ENCODE measurements at places on chromosomes 2 and 18.

GRCh38 chr18:31680831-31681568 lies 3.4 kb downstream of the B4GALT6 start:
- peak; percentile 43 for DNase-seq

DNA sequence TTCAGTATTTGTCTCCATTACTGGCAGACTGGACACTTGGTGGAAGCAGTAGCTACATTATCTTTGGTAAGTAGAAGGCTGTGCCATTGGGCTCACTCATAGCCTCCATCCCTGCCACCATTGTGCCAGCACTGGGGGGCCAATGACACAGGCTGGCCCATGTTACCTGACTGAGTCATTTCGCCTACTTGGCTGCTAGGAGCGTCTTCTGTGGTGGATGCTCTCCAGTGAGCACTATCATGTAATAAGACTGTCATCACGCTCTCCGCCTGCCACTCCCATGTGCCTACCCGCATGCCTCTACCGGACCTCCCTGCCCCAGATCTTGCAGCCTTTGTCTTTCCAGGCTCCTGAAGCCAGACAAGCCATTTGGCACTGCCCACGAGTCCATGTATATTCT lies 56.2 kb downstream of the LONRF2 start:
- DNase-seq, result no peak

GRCh38 chr2:195563857-195564512 lies 93.0 kb upstream of the SLC39A10 start:
- DNase-seq, result no peak

GRCh38 chr18:63971320-63972001 lies 1.6 kb downstream of the SERPINB8 start:
- DNase-seq, result peak; percentile 60

- no peak for DNase-seq
Observed at GRCh38 chr2:32732120-32732519, 104.3 kb downstream of the TTC27 start.

- DNase-seq, result no peak
Observed at GRCh38 chr2:218060950-218061660, 7.9 kb upstream of the RUFY4 start.

GRCh38 chr18:51946946-51947345 lies 393.1 kb upstream of the DCC start:
- no peak for DNase-seq

- no peak for DNase-seq
Observed at GRCh38 chr18:64234321-64234720, 85.4 kb upstream of the LINC00305 start.

- no peak for DNase-seq
Observed at GRCh38 chr2:31322371-31322770, 88.4 kb downstream of the EHD3 start.

DNA sequence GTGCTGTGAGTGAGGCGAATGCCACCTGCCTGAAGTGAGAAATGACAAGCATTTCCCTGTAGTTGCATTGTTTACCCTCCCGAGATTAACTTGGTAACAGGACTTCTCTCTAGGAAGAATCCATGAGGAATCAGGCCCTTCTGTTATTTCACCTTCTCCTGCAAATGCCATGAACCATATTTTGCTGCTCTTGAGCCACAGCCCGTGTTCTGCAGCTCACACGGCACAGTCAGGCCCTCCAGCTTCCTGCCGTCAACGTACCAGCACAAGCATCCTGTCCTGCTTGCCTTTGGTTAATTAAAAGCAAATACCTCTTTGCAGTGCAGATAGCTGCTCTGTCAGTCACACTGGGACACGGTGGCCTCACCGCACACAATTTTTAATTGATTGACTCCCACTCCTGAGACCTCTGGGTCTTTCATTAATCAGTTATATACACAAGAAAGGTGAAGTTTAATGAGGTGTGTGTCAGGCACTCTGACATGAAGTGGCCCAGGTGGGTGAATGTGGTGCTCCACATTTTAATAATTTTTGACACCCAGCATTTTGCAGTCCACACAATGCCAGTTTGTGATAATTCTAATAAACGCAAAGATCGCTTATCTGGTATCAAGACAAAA lies 95.3 kb upstream of the ASB18 start:
- no peak for DNase-seq

DNA sequence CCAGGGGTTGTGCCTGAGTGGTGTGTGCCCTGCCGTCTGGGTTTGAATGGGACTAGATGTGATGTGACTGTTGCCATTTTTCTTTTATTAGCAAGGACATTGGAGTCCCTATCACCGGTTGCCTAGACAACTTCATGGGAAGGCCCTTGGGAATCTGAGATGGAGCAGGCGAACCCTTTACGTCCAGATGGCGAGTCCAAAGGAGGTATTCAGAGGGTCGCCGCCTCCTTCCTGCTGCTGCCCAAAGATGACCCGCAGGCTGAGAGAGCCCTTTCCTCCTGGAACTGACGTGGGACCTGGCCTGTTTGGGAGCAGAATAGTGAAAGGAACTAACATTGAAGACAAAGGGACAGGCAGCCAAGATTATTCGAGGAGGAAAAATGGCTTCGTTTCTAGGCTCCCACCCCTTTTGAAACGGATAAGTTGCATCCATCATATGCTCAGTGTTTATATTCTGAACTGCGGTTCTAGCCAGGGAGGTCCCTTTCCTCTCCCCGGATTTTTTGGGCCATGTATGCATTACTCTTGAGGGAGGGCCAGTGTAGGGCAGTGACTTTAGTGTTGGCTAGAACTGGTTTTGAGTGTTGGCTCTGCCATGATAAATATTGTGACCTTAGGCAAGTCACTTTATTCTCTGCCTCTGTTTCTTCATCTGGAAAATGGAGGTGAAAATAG lies 673 bp downstream of the CENPO start:
- DNase-seq, result peak; percentile 75

GRCh38 chr2:201263779-201264178 lies 3.4 kb downstream of the CASP8 start:
- no peak for DNase-seq

GRCh38 chr2:122528958-122529705 lies 773.7 kb downstream of the TSN start:
- DNase-seq, result no peak

- DNase-seq, result peak; percentile 70
Observed at GRCh38 chr2:201882353-201883090, 76.2 kb downstream of the CDK15 start.

DNA sequence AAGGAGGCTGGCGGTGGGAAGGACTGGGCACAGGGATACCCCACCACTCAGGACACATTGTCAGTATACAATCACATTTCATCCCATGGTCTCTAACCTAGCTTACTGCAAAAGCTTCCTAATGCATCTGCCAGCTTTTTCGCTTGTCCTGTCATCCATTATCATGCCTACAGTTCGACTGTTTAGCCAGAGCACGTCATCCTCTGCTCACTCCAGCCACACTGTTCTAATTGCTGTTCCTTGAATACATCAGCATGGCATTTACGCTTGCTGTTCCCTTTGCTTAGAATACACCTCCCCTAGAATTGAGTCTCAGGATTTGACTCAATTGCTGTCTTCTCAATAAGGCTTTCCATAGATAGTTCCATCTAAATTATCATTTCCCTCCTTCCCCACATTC lies 166.3 kb downstream of the CCDC148 start:
- no peak for DNase-seq

- DNase-seq, result no peak
Observed at GRCh38 chr18:66511289-66511688, 92.6 kb downstream of the CDH19 start.

DNA sequence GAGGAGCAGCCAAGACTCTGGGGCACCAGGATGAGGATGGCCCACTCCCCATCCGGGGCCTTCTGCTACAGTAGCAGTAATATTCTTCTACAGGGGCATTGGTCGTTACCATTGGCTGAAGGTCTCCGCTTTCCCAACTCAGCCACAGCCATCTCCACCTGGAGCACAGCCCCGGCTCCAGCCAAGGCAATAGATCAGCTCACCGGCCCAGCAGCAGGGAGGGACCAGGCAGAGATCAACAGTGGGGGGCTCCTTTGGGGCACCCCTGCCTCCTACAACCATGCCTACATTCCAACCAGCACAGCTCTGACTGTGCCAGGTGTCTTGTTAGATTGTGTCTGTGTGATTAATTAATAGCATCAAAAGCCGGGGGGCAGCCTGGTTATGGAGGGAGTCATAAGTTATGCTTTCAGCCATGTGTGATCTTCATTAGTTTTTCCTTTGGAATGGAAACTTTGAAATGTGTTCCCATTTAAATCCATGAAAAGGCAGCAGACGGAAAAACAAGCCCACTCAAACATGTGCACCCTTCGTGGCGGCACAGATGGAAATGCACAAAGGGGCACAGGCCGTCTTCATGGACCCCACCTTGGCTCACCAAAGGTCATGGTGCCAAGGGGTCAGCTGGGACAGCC lies 68.6 kb upstream of the BZW1 start:
- DNase-seq, result no peak

DNA sequence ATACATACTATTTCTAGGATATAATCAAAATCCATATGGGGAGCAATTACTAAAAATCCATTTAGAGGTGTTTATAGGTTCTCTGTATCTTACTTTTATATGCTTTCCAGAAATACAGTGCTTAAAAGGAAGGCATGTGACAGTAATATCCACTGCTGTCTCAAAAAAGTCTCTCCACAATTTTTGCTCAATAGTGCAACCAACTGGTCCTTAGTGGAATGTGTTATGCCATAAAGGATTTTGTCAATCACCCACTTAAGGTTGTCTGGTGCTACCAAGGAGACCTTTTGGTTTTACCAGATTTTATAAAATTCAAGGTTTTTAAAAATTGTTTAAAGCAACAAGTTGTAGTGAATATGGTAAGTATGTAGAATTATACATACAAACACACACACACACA lies 328.5 kb upstream of the DSEL start:
- no peak for DNase-seq

GRCh38 chr2:238069877-238070276 lies 9.1 kb downstream of the SCLY start:
- no peak for DNase-seq

- peak; percentile 24 for DNase-seq
Observed at GRCh38 chr2:141728142-141728541, 402.7 kb downstream of the LRP1B start.

DNA sequence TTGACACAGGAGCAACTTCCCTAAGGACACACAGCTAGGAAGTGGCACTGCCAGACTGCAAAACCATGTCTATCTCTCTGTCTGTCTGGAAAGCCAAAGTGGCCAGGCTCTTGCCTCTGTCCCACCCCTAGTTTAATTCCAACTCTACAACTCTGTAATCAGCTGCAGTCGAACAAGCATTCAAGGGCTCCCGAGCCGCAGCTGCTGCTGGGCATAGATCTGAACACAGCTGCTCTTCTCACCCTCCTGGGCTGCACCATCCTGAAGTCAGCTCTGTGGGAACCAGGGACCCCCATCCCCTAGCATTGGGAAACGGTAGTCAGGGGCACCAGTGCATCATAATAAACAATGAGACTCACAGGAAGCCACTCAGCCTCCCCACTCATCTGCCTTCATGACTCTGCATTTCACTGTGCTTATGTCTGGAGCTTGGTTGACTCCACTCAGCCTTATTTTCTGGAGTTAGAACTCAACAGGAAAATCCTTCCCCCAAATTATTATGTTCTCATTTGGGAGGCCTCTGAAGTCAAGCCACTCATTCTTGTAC lies 44.4 kb upstream of the TMEM163 start:
- DNase-seq, result no peak

- DNase-seq, result peak; percentile 85
Observed at GRCh38 chr2:172095146-172095904, 7.4 kb downstream of the DLX2 start.

GRCh38 chr2:43001055-43001378 lies 208.6 kb upstream of the HAAO start:
- DNase-seq, result no peak

DNA sequence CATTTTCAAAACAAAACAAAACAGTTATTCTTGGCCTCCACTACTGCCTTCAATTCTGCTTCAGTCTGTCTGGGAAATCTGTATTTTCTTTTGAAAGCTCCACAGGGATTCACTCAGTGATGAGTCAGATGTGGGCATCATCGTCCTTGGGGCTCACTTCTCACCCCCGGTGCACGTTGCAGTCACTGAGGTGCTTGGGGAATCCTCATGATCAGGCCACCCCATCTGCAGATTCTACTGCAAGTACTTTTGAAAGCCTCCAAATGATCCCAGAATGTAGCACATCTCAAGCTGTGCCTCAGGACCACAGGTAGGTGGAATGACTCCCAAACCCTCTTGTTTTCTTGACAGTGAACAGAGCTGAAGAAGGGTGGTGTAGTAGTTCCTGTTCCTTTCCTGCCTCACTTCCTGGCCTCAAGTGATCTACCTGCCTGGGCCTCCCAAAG lies 34.3 kb downstream of the LPIN2 start:
- no peak for DNase-seq

DNA sequence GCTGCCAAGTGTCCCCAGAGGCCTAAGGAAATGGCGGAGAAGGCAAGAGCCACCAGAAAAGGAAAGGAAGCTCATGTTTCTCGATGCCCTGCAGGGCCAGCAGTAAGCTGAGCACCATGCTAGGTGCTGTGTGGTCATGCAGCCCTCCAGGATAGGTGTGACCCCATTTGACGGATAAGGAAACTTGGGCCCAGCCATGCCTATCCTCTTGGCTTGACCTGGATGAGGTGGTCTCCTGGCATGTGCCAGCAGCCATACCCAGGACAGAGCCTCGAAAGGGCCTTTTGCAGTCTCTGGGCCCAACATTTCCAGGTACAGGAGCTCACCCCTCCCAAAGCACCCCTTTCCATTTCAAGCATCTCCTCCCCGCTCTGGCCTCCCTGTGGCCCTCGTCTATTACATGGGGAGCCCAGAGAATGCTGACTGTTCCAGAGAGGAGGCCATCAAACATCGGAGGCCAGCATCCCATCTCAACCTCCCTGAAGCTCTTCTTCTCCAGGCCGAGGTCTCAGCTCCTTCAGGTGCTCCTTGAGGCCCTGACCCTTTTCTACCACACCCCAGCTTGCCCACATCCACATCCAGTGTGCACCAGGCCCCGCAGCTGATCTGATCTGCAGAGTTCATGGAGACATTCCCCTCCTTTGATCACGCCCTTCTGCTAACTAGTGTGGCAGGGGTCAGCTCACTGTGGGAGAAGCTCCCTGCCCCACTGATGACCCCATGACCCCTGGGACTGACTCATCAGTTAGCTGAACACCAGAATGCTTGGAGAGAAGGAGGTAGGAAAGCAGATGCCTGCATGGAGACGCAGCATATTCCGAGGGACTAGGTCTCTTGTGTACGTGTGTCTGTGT lies 208.4 kb downstream of the TNS1 start:
- no peak for DNase-seq

DNA sequence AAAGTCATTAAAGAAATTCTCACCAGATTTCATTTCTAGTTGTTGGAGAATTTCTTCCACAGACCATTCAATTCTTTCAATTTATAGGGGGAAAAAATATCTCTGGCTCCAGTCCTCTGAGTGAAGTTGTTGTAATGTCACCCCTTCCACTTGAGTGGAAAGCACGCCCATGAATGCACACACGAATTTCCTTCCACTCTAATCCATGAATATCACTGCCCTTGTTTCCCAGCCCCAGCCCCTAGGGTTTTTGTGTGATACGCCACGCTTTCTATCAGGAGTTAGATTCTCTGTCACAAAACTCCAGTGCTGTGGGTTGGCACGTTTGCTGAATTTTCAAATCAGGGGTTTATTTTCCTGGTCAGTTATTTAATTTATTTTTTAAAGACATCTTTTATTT lies 38.1 kb downstream of the CDCA7 start:
- no peak for DNase-seq
